Hepatocyte (in vitro differentiated cells): ENCODE measurements at places on chromosomes 2 and 18.

GRCh38 chr2:24490181-24490689 is 819 bp upstream of the NCOA1 start:
- DNase-seq = peak; percentile 73

DNA sequence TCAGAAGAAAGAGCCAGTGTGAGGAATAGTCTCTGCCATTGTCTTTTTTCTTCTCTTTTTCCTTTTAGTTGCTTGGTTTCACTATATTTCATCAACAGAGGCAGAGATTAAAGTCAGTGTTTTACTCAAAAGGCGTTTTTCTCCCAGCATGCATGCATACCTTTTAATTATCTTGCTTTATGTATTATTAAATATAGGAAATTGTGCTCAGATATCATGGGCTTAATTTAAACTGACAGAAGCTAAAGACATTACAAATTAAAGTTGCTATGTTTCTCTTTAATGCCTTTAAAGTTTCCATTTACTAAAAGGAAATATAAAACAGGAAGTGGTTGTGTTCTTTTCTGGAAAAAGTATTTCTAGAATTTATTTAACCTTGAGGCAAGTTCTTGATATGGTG is 223.3 kb upstream of the ATP5MC3 start:
- no peak for DNase-seq

DNA sequence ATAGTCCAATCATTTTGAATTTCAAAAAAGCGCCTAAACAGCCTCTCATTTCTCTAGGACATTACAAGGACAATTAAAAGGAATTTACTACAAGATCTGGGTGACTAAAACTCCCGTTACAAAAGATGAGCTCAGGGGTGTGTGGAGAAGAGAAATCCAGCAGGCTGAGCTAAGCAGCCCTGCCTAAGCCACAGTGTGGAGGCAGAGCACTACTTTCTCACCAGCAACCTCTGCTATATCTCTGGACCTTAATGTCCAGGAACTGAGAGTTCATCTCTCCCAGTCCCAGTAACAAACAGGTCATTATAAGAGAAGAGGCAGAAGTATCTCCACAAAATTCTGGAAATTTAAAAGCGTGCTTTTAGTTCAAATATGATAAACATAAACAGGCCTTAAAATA is 18.9 kb upstream of the ANKRD62 start:
- DNase-seq = no peak

GRCh38 chr2:190088917-190089316 is 26.4 kb upstream of the MSTN start:
- DNase-seq = peak; percentile 84

- DNase-seq = no peak
Observed at GRCh38 chr2:120953066-120953756, 217.5 kb downstream of the GLI2 start.

DNA sequence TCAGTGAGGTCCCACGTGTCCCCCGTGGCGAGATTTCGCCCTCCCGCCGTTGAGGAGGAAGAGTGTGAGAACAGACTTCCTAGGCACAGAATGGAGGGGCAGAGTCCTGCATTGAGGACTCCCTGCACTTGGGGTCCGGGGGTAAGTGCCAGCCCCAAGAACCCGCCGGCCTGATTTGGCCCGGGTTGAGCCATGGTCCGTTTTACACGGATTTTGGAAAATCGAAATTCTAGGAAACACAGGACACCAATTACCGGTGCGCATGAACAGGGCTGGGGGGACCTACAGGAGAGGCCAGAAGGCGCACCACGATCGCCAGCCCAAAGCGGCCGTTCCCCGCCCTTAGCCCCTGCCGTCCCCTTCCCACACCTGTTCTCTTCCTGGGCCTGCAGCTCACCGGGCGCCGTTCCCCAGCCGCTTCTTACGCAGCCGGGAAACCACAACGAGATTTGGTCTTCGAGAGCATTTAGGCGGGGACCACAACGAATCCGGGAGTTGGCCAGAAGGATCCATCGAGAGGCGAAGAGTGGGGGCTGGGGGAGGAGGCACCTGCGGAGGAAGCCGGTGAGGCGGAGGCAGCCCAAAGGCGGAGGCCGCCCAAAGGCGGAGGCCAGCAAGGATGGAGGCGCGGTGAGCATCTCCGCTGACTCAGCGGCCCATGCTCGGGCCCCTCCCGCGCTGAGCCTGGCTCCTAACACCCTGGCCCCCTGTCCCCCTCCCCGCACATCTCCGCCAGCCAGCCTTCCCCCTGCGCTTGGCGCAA is 464 bp upstream of the TLX2 start:
- DNase-seq = no peak

GRCh38 chr18:75422341-75422910 is 5.1 kb downstream of the SMIM21 start:
- DNase-seq = no peak

DNA sequence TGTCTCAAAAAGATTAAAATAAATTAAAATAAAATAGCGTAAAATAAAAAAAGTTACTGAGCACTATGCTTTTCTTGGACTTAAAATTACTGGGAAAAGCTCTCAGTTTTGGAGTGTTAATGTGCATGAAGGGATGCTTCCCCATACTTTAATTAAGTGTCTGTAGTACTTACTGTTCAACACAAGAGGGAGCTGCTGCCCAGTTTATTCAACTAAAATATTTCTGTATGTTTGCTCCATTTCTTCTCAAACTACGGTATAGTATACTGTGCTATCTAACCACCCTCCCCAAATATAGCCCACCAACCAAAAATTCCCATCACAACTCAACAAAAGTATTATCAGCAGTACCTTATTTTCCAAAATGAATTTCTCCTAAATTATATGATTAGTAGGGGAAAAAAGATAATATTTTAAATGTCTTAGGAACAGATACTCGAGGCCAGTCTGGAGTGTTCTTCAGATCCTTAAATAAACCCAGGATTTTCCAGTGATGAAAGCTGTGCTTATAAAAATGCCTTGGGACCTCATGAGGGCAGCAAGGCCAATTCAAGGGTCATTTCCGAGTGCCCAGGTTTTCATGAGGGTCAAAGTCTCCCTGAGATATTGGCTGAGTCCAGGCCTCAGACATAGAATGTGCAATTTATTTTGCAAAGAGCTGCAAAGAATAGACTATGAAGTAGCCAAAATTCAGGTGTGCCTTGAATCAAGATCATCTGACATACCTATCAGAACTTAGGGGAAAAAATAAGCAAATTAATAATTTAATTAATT is 64.1 kb downstream of the CHRNA1 start:
- DNase-seq = peak; percentile 66

- no peak for DNase-seq
Observed at GRCh38 chr2:60548845-60549237, 4.6 kb downstream of the BCL11A start.

- no peak for DNase-seq
Observed at GRCh38 chr2:184644685-184645084, 46.4 kb downstream of the ZNF804A start.

DNA sequence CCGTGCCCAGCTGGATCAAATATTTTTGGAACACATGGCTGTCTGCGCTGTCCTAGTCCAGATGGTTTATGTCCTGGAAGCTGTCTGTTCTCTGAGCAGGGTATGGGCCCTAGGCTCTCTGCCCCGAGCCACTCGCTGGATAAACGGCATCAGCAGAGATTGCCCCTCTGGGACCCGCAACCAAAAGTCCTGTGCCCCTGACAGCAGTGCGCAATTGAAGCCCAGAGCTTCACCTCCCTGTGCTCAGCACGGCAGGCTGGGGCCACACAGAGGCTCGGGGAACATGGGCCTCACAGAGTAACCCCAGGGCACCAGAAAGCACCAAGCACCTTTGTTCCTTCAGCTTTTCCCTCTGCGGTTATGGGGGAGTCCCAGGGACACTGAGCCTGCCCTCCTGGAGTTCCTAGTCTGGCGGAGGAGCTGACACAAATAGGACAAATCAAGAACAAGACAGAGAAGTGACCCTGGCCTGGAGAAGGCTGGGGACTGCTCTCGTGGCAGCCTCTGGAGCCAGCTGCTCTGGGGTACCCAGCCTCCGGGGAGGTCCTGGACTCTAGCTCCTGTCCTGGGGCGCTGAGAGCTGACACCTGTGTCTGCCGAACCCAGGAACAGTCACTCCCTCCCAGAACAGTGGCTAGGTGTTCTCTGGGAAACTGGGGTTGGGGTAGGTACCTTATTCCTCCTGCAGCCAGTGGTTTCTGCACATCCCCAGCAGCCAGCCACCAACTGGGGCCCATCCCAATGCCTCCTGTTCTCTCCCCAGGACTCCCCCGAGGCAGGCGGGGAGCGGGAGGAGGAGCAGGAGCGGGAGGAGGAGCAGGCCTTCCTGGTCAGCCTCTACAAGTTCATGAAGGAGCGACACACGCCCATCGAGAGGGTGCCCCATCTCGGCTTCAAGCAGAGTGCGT is 12.3 kb downstream of the ARID5A start:
- DNase-seq = peak; percentile 4

DNA sequence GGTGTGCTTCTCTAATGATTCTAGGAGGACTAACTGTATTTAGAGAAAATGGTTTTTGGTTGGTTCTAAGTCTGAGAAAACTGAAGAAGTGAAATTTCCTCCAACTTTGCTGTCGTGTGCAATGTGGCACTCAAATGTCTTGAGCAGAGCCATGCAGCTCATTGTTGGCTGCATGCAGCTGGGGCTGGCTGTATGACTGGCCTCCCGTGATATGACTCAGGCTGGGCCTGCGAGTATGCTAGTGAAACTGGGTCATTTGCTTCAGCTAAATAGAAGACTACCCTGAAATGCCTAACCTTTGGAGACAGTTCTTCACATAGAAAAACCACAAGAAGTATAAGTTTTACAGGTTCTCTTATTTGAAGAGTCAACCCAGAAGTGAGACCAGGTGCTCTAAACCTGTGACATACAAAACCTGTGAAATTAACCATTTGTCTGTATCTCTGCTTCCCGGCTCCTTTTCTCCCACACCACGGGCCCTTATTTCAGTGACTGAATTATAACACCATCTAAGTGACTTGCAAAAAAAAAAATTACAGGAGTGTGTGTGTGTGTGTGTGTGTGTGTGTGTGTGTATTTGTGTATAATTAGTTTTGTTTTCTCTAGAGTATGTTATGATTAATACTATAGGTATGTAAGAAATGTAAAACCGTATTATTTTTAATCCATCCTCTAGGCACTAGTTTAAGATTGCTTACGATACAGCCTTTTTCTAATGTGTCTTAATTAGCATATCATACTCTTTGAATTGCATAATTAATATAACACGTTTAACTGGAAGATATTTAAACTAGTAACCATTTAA is 15.9 kb downstream of the POLI start:
- DNase-seq = no peak

- no peak for DNase-seq
Observed at GRCh38 chr2:67752199-67752598, 310.6 kb downstream of the C1D start.

GRCh38 chr18:66780609-66781008 is 176.7 kb upstream of the CDH19 start:
- no peak for DNase-seq

GRCh38 chr2:159984034-159984433 is 78.4 kb downstream of the PLA2R1 start:
- no peak for DNase-seq

DNA sequence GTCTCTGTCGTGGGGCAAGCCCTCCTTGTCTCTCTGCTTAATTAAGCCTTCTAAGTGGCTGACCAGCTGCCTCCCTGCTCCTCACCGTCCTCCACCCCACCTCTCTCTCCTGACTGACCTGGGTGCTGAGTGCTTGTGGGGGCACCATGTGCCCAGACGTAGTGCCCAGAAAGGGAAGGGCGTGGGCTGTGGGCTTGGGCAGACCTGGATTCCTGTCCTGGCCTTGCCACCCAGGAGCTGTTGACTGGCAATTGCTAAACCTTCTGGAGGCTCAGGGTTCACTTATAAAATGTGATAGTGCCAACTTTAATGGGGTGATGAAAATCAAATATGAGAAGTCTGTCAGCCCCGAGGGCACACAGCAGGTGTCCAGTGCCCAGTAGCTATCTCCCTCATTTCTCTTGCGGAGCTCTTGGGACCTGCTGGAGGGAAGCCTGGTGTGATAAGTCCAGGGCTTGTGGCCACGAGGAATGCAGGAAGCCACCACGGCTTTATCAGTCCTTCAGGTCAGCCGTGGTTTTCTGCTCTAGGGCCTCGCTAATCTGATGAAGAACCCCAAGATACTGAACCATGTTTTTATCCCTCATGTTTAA is 22.0 kb upstream of the INHBB start:
- no peak for DNase-seq

- no peak for DNase-seq
Observed at GRCh38 chr18:73742957-73743356, 404.7 kb downstream of the FBXO15 start.

- peak; percentile 86 for DNase-seq
Observed at GRCh38 chr2:173159791-173160463, 84.3 kb downstream of the MAP3K20 start.

DNA sequence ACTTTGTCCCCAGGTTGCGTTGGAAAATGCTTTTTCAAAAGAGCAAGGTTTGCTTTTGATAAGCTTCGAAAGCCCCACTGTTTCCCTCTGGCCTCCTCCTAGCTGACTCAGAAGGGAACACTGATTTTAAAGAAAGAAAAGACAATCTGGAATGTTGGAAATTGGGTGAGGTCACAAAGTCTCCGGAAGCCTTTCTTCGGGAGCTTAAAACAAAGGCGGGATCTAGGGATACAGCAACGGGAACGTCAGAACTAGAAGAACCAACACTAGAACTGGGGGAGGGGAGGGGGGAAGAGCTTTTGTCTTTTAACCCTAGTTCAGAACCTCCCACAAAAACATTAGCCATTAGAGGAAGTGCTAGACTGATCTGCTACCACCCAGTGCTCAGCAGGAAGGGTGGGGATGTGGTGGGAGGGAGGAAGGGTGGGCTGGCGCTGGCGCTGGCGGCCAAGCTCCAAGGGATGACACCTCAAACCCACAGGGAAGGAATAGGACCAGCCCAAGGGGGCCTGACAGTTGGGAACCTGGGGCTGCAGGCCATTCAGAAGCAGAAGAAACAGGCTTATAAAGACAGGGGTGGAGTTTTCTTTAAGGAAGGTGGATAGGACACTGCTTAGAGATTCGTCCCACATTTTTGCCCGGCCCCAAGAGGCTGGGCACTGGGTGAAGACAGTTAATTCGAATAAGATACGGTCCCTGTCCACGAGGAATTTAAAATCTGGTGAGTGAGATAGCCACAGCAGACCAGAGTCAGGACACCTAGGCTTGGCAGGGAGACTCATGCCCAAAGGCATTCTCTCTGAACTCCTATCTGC is 1.7 kb downstream of the TMSB10 start:
- DNase-seq = peak; percentile 64

DNA sequence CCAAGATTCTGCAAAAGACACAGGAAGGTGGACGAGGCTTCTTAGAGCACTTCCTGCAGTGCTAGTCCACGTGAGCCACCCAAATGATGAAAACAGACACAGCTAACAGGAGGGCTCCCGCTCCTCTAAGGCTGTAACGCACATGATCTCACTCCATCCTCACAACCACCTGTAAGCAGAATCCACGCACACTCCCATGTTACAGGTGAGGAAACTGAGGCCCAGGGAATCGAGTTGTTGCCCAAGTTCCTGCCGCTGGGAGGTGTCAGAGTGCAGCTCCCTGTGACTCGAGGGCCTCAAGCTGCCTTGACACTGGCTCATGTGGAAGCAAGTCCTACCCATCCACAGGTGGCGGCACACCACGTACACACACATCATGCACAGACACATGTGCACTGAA is 4.4 kb downstream of the DNMT3A start:
- no peak for DNase-seq

- DNase-seq = no peak
Observed at GRCh38 chr2:86065512-86065911, 40.2 kb downstream of the POLR1A start.

- DNase-seq = no peak
Observed at GRCh38 chr18:45167631-45168280, 447.5 kb upstream of the SLC14A2 start.

GRCh38 chr18:74139888-74140287 is 7.7 kb downstream of the FBXO15 start:
- DNase-seq = no peak
